ENCODE measurements at places on chromosomes 4 and X. TPM values are rescaled to one million over a fixed set of nuclear protein-coding genes. Genes with fewer than 3 reads are reported as not detected.

The GAGE12E gene
- not detected for total RNA-seq

The HPGD gene
- 10.7 TPM for total RNA-seq

The PRICKLE3 gene
- 1.2 TPM for total RNA-seq

The MAGEB17 gene
- not detected for total RNA-seq

The DSPP gene
- 0.09 TPM for total RNA-seq

The CXorf49 gene
- total RNA-seq, result not detected

The CDX4 gene
- not detected for total RNA-seq

The AGTR2 gene
- not detected for total RNA-seq

The FANCB gene
- total RNA-seq, result 14.2 TPM

The PHOX2B gene
- total RNA-seq, result 0.18 TPM

The PCYT1B gene
- 21.2 TPM for total RNA-seq

The SPATA18 gene
- total RNA-seq, result 2.1 TPM

The IL15 gene
- total RNA-seq, result 1.1 TPM

The SLITRK2 gene
- 26.5 TPM for total RNA-seq

The UGT2B28 gene
- total RNA-seq, result not detected

The CPLX1 gene
- total RNA-seq, result 3.4 TPM

The SYTL5 gene
- 1.1 TPM for total RNA-seq

The ZFP92 gene
- 1.5 TPM for total RNA-seq

The UGT2B7 gene
- total RNA-seq, result not detected

The PIN4 gene
- total RNA-seq, result 15.3 TPM

The CENPC gene
- total RNA-seq, result 48.2 TPM

The GAK gene
- total RNA-seq, result 49.6 TPM

The ZCCHC12 gene
- total RNA-seq, result 41.1 TPM

The ABCG2 gene
- 12.7 TPM for total RNA-seq

The PCDH7 gene
- 92.5 TPM for total RNA-seq

The GPR143 gene
- 2.2 TPM for total RNA-seq

The ITIH6 gene
- not detected for total RNA-seq

The WAS gene
- 0.27 TPM for total RNA-seq

The PTPN13 gene
- total RNA-seq, result 57.8 TPM

The SPP1 gene
- total RNA-seq, result 196 TPM

The TMEM35A gene
- 37.2 TPM for total RNA-seq

The RPS6KA3 gene
- 35.1 TPM for total RNA-seq

The IQSEC2 gene
- total RNA-seq, result 10.9 TPM

The FRG2 gene
- not detected for total RNA-seq

The MBNL3 gene
- 6.5 TPM for total RNA-seq

The PRSS48 gene
- not detected for total RNA-seq

The GAGE13 gene
- not detected for total RNA-seq

The NWD2 gene
- 11.1 TPM for total RNA-seq

The TLR6 gene
- 3.0 TPM for total RNA-seq

The ETDA gene
- not detected for total RNA-seq

The PFKFB1 gene
- 0.45 TPM for total RNA-seq

The PRR32 gene
- not detected for total RNA-seq

The DDX53 gene
- total RNA-seq, result not detected

The PABPC4L gene
- total RNA-seq, result 3.7 TPM

The CT47B1 gene
- not detected for total RNA-seq

The TRIM61 gene
- 2.2 TPM for total RNA-seq

The HAND2 gene
- not detected for total RNA-seq

The FREM3 gene
- 6.5 TPM for total RNA-seq
